ENCODE measurements at places on chromosomes 13 and 19.

DNA sequence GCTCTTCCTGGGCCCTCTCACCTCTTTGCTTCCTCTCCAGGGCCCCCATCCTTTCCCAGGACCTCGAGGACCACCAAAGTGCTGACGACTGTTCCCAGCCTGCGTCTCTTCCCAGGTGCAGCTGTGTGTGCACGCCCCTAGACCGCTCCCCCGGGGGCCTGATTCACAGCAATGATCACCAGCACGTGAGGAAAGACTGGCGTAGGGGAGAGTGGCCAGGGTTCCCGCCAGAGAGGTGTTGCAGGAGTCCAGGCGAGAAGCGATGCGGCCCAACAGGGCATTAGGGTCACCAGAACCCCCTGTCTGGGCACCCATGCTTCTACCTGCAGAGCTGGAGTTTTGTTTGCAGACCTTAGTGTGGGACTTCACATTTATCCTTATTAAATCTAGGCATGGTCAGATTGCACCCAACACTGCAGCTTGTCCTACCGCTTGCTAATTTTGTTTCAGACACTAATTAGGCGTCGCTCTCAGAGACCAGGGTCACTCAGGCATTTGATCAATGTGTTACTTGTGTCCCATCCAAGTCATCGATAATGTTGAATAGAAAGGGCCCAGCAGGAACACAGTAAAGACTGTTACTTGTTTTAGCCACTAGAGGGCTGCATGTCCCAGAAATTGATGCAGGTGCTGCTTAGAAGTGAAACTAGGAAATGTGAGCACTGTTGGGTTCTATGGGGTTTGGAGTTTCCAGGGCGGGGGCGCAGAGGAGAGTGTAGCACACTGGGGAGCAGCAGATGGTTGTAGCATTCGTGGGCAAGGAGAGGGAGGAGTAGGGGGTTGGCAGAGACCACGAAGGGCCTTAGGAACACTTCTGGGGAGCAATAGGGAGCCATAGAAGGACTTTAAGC, 53.2 kb downstream of the CDADC1 start:
- DNase-seq, result no peak

- no peak for DNase-seq
Measured at GRCh38 chr19:2136796-2137195, 14.6 kb downstream of the AP3D1 start.

GRCh38 chr19:27773318-27774094, 1439.4 kb downstream of the UQCRFS1 start:
- no peak for DNase-seq

DNA sequence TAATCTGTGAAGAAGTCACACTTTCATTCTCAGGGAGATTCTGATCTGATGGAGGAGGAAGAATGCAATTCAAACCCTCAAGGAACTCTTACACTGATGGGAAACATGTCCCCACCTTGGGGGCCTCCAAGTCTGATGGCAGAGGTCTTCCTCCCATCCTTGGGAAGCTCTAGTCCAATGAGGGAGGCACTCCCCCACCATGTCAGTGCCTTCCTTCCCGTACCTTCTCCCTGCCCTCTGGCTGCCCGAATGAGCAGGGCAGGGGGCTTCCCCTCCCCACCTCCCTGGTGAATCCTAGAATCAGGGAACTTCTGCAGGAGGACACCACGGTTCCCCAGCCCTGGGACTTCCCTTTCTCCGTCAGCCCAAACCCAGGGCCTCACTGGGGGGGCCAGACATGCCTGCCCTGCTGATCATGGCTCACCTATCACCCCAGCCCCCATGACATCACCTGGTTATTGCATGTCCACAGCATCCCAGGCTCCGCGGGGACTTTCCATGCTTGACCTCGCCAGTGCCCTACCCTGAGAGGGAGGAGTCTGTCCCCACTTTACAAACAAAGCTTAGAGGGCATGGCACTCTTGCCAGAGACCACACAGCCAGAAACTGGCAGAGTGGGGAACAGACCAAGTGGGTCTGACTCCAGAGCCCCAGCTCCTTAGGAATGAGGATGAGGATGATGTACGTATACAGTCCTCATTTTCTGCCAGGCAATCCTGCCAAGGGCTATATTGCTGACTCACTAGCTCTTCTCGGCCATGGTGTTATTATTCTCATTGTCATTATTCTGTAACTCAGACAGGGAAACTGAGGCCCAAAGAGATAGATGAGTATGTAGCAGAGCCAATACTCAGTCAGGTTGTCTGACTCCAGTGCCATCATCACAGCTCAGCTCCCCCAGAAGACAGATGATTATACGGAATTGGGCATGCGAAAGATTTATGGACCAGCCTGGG, 9.6 kb upstream of the BCL3 start:
- DNase-seq, result no peak

- no peak for DNase-seq
Measured at GRCh38 chr19:15109768-15110417, 2.7 kb downstream of the SYDE1 start.

DNA sequence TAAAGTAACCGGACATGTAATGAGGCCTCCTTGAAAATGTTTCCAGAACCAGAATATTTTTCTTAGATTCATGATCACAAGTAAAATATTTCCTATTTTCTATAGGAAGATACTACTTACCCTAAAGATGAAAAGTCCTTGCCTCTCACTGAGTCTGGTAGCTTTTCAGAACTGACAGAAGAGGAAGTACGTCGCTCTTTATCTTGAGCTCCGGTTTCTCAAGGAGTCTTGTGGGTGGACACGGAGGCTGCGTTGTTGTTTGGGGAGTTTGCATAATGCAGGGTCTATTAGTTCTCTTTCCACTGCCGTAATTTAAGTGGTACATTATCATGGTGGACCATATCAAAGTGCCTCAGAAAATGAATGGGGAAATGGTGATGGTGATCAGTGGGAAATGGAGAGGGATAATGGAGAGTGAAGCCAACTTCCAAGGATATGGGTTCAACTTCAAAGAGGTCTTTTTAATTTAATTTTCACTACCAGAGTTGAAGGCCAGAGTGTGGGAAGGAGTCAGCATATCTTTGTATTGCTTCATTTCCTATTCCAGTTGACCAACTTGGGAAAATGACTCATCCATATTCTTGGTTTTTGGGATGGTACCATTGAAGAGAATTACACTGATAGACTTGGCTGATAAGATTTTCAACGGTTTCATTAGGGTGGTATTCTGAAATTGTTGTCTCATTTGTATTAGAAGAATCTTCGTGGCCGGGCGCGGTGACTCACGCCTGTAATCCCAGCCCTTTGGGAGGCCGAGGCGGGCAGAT, 23.4 kb downstream of the MBD3L2B start:
- no peak for DNase-seq

DNA sequence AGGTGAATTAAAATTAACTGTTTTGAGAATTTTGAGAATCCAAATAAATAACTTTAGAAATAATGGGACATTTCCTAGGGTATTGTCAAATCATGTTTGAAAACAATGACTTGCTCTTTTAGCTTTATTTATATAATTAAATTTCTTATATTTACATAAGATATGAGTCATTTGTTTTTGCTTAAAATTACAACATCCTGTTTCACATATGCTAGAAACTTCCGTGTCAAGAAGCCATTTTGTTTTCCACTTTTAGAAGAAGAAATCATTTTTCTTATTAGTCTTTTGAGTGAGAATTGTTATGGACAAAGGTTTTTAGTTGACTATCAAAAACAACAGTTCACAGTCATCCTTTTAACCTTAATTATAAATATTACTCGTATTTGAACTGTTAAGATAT, 48.2 kb downstream of the DPY19L3 start:
- DNase-seq, result no peak

- no peak for DNase-seq
Measured at GRCh38 chr13:75356421-75356820, 125.5 kb downstream of the TBC1D4 start.

DNA sequence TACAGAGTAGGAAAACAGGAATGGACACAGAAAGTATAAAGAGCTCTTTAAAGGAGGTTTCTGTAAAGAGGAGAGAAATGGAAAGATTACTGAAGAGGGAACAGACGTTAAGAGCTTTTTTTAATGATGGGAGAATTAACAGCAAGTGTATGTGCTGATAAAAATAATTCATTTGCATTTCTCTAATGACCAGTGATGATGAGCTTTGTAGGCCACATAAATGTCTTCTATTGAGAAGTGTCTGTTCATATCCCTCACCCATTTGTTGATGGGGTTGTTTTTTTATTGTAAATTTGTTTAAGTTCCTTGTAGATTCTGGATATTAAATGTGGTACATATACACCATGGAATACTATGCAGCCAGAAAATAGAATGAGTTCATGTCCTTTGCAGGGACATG, 40.0 kb downstream of the MYO16 start:
- DNase-seq, result no peak

DNA sequence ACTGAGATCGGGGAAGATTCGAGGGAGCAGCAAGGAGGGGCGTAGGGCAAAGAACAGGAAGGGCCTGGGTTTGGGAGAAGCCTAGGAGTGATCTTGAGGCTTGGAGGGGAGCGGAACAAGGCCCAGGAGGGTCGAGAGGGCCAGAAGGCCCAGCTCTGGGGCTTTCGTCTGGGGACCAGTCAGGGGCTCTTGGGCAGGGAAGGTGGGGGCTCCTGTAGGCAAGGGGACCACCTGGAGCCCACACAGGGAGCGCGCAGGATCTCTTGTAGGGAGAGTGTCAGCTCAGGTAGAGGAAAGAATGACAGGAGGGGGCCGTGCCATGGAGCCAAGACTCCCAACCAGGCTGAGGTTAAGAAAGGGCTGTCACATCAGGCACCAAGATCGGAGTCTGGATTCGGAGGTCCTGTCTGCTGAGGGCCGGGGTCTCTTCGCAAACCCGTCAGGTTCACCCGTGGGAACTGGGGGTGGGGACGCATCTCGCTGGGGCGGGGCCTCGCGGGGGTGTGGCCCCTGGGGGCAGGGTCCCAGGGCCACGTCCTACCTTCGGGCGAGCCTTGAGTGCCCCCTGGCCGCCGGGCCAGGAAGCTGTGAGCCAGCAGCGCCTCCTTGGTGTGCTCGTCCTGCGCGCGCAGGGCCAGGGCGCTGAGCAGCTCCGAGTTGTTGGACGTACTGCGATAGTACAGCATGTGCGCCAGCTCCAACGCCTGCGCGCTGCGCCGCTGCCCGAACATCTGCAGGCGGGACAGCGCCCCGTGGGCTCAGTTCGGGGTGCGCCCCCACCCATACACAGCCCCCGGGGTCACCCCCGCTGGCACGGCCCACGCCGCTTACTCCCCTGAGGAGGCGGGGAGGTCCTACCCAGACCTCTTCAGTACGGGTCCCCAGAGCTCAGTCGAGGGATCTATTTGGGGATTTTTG, 8.4 kb downstream of the EMP3 start:
- peak; percentile 96 for DNase-seq

- no peak for DNase-seq
Measured at GRCh38 chr19:50315773-50316448, 13.3 kb downstream of the KCNC3 start.

GRCh38 chr19:6608940-6609339, 18.0 kb upstream of the CD70 start:
- DNase-seq, result no peak

DNA sequence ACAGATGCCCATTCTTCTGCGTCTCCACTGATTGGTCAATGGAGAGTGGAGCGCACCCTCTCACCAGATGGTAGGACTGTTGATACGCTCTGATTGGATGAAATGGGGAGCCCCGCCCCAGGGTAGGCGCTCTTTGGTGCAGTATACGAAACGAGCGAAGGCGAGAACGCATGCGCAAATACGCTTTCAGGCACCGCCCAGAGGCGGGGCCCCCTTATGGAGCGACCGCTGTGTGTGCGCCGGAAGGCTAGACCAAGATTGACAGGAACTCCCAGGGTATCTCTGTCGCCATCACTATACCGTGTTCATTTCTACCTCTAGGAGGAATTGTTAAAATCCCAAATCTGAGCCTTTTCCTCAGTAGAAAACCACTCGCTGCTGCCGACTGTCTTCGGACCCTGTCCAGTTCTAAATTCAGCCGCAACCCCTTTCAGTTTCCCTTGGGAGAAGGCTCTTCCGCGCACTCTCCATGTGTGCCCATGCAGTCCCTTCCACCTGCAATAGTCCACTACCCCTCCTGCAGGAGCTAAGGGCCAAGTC, 720 bp upstream of the HNRNPL start:
- peak; percentile 99 for DNase-seq

DNA sequence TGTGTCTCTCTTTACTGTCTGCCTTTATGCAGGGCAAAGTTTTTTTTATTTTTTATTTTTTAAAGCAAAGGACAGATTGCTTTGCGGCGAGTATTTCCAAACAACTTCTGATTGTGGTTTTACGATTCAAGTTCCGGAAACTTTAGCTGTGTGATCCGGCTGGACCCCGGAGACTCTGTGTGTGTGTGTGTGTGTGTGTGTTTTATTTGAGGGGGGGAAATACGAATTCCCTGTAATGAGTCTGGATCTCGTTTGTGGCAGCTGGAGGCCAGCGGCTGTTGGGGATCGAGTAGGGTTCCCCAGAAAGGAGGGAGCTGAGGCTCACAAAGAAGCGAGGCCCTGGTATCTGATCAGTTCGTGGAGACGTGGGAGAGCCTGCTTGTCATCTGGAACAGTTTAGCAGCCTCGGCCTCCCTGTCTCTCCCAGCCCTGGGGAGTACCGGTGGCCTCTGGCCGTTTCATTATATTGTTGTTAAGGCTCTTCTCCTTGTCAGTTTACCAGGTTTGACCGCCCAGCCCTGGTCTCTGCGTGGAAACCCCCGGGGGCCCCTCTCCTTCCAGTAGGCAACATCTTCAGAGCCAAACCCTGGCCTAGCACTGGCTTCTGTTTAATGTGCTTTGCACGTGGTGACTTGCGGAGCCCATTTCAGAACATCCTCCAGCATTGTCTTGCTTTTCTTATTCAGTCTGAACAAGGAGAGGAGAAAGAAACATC, 1.3 kb downstream of the FARP1 start:
- DNase-seq, result no peak

GRCh38 chr13:85631801-85632200, 167.4 kb downstream of the SLITRK6 start:
- no peak for DNase-seq

- no peak for DNase-seq
Measured at GRCh38 chr19:19262190-19263057, 10.7 kb downstream of the TM6SF2 start.

GRCh38 chr13:46527237-46527636, 25.7 kb upstream of the LRCH1 start:
- DNase-seq, result no peak

- DNase-seq, result peak; percentile 89
Measured at GRCh38 chr19:2722541-2723344, 1.6 kb upstream of the DIRAS1 start.

DNA sequence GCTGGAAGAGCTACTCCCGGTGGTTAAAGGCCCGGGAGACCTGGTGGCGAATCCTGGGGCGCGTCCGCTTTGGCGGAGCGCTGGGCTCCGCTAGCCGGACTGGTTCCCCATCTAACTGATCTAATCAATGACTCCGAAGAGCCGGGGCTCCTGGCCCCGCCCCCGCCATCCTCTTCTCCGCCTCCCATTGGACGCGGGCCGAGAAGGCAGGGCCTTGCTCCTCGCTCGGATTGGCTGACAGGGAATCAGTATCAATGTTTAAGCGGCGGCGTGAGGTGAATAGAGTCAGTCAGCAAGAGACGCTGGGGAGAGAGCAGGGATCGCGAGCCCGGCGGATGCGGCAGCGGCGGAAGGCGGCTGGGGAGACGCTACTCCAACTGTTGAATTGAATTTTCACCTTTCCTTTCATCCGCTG, 1.7 kb upstream of the PCDH17 start:
- peak; percentile 91 for DNase-seq

DNA sequence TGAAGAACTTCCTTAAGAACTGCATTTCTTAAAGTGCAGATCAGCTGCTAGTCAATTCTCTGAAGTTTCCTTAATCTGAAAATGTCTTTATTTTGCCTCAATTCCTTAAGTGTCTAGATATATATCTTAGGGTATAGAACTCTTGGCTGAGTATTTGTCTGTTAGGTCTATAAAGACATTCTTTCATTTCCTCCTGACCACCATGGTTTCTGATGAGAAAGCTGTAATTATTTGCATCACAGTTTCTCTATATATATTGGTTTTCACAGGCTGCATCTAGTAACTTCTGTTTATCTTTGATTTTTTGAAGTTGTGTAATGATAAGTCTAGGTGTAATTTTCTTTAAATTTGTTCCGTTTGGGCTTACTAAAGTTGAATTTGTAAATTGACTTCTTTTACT, 15.2 kb downstream of the NDFIP2 start:
- no peak for DNase-seq
